ENCODE measurements at places on chromosomes 16 and 17.

DNA sequence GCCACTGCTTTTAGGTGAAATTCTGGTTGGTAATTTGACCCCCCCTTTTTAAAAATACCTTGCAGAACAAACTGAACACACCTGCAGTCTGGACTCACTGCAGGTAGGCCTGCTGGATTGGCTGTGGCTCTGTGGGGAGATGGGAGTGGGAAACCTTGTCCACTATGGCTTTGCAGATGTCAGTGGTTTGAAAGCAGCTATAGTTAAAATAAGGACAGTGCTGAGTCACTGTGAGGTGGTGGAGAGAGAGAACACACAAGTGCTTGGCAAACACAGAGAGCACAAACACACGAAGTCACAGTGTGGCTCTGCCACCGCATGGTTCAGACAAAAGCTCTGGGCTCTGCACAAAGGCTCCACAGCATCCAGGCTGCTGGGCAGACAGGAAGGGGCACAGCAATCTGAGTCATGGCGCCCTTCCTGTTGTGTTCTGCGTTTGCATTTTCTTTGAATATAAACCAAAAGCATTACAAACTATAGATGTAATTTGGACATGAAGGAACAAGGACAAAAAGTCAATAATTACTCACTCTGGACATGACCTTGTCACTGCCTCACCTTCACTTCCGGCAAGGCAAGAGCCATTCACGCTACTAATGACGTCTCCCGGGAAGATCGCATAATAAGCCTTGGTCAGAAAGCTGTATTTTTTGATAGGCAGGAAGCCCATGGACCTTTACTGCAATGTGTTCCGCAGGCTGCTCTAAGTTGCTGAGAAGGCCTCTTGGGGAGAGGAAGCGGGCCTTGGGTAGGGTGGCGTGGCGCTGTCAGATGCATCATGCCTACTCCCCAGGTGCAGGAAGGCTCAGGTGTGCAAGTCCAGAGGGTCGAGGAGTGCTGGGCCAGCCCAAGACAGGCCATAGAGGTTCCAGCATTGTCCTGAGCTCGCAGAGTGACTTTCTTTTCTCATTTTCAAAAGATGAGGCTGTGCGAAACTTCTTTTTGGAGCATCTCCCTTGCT is 60.1 kb upstream of the MED9 start:
- DNase-seq = no peak

DNA sequence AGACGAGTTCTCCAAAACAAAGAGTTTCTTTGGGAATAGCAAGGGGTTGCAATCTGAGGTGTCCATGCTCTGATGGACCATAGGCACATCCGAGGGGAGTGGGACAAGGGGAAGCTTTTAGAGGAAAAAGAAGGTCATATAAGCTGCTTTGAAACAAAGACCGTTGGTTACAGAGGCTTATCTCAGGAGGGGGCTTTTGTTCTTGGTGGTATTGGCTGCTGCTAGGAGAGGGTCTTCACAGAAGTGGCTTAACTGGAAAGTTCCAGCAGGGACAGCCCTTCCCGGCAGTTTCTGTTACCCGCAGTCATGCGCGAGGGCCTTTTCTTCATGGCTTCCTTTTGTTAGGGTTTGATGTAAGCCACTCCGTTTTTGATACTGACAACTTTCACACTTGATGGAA is 76.0 kb downstream of the RAP1GAP2 start:
- no peak for DNase-seq

DNA sequence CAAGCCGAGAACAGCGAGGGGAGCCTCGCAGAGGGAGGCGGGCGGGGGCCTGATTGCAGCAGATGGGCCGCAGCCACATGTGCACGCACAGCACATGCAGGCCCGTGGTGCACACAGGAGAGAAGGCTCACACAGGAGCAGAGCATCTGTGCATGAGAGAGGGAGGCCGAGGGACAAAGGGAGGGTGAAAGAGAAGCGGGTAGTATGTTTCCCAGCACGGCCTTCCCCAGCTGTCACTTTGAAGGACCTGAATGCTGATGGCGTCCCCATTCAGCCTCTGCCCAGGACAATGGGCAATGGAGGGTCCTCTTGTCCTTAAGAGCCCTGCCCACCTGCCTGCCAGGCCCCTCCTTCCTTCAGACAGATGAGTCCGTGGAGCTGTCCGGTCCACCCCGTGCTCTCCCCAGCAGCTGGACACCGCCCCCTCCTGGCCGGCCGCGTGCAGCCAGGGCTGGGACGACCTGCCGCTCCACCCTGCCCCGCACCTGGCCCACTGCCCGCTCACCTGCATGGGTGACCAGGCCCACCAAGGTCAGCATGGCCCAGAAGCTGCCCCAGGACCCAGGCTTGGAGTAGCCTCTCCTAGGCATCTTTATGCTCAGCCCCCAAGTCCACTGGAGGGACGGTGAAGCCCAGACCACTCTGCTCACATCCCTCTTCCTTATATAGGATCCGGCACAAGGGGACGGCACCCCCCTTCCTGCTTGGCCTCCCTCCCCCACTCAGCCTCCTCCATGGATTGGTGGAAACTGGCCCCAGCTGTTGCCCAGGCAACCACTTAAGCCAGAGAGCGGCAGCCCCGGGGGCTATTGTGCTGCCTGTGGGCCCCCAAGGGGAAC is at the start of gene BTBD17:
Gene BTBD17 (minus strand): TSS at position 639 of the 839 bp plus-strand sequence. CDS start 49 bp downstream, at position 590.
- DNase-seq = peak; percentile 75

DNA sequence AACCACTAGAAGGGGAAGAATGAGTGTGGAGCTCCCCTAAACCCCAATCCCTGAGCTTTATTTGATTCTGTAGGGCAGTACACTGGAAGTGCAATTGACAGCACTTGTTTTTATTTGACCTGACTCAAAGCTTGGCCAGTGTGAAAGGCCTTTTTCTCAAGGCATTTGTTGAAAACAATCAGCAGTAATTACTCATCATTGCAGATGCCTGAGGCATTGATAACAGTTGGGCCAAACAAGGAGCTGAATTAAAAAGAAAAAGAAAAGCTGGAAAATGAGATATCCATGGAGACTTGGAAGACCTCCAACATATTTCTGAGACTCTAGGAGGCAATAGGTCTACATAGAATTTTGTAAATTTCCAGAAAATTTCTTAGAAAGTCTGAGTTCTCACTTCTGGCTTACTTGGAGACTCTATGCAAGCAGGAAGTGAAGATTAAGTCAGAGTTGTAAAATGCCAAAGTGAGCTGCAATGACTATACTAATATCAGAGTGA is 200.8 kb upstream of the KCNJ16 start:
- DNase-seq = no peak

DNA sequence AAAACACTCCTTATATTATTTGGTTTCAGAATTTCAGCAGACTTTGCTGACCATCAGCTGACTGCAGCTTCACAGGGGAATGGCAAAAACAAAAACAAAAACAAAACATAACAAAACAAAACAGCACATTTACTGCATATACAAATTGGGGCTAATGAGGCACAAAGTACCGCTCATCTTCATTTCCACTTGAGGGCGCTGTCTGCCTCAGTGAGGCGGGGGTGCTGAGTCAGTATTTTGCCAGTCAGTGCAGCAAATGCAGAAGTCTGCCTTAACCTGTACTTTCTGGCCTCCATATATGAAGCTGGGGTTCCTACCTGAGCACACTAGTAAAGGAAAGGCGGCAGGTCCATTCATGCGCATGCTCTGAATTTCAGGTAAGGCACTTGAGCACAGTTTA is 13.5 kb upstream of the DYNLRB2 start:
- no peak for DNase-seq

GRCh38 chr17:79815836-79816461 is 19.1 kb upstream of the CBX8 start:
- DNase-seq = no peak

DNA sequence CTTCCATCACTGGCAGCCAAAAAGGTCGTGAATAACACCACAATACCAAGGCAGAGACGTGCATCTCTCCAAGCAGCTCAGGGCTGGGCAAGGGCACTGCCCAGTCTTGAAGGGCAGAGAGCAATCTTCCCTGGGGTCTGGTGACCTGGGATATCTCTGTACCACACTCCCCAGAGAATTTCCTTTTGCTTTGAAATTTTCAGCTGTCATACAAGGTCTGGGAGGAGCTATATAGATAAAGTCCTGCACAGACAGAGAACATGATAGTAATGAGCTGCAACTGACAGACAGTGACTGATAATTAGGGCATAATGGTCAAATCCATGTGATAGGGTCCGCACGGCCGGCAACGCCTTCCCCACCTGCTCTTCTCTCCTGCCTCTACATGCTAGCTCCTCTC is 68.2 kb downstream of the DYNLRB2 start:
- DNase-seq = no peak

- no peak for DNase-seq
Measured at GRCh38 chr17:13643180-13643579, 41.5 kb upstream of the HS3ST3A1 start.

- no peak for DNase-seq
Measured at GRCh38 chr16:26524846-26525245, 541.9 kb upstream of the C16orf82 start.

DNA sequence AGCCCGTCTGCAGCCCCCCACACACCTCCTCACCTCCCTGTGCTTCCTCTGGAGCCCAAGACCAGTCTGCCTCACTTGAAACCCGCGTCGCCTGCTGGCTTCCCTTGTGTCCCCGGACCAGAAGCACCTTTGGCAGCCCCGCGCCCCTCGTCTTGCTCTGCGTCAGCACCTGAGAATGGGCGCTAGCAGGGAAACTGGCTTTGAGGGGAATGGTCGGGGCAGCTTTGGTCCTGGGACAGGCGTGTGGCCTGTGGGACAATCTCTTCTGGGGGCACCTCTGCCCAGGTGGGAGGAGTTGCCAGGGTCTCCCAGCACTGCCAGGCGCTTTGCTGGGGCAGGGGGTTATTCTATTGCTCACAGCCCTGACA is 3.6 kb upstream of the MAFG start:
- no peak for DNase-seq

GRCh38 chr16:50340578-50340977 is 28.2 kb downstream of the BRD7 start:
- DNase-seq = no peak

DNA sequence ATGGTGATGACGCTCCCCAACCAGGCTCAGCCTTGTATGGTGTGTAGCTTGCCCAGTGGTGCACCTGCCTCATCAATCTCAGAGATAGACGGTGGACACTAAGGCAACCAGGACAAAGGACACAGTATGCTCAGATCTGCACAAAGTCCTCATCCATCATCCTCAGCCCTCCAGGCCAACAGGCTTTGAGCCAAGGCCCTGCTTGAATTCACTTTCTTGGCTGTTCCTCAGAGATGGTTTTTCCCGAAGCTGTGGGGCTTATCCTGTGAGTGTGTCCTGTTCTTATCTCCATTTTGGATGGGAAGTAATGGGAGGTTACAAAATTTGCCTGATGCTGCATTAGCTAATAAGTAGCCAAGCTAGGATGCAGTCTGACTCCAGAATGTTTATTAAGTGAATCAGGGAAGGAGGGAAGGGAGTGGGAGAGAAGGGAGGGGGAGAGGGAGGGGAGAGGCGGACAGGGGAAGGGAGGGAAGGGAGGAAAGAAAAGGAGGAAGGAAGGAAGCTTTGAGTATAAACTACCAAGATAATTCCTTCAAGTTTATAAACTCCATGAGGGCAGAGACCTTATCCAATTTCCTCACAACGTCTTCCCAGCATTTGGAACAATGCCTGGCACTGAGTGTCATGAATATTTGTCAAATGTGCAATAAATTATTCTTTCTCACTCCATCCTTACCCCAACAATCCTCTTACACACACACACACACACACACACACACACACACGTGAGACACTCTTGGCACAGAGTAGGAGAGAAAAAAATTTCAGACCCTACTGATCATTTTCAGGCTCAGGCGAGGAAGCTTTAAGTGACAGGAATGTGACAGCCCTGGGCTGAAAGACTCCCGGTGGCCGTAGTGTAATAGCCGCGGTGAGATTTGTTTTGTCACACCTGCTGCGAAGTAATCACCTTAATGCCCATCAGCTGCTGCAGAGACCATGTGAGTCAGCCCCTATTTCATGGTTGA is 84.3 kb downstream of the BMERB1 start:
- DNase-seq = no peak

DNA sequence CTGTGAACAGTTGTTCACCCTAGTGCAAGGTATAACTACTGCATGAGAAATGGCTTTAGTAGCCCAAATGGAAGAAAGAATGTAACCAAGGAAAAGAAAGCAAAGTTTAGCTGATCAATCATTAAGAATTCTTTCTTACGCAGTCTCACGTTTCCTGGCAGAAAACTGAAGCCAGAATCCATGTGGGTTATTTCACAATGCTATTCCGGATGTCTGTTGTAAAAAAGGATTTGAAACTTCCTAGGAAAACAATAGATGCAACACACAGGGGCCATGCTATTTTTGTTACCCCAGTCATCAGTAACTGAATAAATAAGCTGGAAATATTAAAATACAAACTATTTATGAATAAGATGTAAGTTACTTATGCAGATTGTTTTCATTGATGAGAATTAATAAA is 802.5 kb downstream of the CDH8 start:
- DNase-seq = no peak

All from hypothalamus (tissue), 51 donors.